ENCODE measurements at places on chromosomes 6 and 20.
A peak's percentile ranks its signal among the peaks of the same experiment; 100 is the strongest.

DNA sequence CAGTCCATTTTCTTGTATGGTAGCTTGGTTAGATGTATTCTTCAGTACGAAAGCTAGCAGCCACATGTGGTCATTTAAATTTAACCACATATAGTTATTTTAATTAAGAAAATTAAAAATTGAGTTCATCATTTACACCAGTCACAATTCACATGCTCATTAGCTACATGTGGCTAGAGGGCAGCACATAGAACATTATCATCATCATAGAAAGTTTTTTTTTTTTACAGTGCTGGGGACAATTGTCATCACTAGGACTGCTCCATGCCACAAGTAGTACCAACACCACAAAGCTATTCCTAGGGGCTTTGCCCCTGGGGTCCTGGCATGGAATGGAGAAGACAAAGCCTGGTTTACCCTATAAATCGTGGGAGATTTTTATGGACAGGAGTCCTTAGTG, 30.5 kb downstream of the PLCB4 start:
- DNase-seq = no peak

- no peak for DNase-seq
Measured at GRCh38 chr6:18263418-18264218, 712 bp downstream of the DEK start.

DNA sequence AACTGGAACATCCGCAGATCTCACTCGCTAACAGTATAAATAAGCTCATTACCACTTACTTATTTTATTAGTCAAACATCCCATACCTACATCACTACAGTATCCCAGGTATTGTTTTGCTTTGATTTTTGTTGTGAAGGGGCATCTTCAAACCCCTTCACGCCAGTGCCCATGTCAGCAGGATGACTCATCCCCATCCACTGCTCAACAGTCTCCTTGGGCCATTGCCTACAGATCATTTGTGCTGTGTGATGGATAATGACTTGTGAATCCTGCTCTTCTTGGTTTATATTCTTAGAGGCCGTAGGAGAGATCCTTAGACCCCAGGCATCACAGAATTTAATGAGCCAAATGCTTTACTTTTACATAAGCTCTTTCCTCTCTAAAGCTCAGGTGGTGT, 8.5 kb upstream of the SIRT5 start:
- DNase-seq = no peak

GRCh38 chr6:27931209-27931608, 19.0 kb upstream of the OR2B2 start:
- no peak for DNase-seq

DNA sequence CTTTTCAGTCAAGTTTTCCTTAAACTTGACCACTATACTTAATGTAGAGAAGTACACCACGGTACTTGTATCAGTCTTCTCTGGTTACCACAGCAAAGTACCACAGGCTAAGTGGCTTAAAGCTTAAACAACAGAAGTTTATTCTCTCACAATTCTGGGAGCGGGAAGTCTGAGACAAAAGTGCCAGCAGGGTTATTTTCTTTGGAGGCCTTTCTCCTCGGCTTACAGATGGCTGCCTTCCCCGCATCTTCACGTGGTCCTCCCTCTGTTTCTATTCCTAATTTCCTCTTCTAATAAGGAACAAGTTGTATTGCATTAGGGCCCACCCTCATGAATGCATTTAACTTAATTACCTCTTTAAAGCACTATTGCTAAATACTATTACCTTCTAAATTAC, 258.0 kb downstream of the PLCB1 start:
- DNase-seq = no peak

DNA sequence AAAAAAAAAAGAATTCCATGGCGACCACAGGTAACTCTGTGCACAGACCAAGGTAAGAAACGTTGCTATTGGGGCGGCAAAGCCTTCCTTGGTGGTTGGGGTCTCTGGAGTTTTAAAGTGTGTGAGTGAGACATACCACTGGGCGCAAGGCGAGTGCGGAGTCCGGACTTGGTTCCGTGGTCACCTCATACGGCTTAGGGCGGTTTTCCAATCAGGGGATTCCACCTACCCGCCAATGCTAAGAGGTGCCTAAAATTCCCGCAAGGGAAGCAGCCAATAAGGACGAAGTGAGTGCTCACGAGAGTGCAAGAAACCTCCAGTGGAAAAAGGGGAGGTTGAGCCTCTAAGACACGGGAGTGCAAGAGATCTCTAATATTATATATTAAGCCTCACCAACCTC, 68.6 kb upstream of the PRSS16 start:
- DNase-seq = no peak

GRCh38 chr6:114033606-114034005, 62.7 kb upstream of the HDAC2 start:
- no peak for DNase-seq

DNA sequence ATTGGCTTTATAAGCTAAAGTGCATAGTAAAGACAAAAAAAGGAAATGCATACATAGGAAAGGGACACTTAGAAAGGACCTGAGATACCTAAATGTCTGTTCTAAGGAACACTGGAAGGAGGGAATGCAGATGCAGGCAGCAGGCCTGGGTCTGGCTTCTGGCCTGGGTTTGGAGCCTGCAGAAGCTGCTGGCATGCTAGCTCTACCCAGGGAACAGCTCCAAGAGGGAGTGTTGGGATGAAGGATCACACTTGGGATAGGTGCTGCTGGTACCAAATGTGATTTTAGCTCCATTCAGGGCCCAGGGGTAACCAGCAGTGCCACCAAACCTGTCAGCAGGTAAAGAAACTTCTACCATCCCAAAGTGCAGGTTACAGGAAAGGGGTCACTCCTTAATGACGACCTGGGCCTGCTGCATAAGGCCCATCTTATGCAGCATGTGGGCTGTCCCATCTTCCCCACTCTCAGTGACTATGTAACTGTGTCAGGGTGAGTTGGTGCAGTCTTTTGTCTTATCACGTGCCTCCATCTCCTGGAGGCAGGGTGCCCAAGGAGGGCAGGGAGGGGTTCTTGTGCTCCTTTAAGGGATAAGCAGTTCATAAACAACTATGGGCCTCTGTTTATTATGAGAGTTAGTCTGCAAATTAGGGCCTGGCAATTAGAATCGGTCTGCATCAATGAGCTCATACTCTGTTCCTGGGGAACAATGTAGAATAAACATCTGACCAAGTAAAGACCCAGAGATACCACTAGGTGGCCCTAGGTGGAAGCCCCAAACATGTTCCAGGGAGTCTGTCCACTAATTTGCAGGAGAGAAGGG, 26.9 kb downstream of the DDX27 start:
- peak; percentile 49 for DNase-seq

DNA sequence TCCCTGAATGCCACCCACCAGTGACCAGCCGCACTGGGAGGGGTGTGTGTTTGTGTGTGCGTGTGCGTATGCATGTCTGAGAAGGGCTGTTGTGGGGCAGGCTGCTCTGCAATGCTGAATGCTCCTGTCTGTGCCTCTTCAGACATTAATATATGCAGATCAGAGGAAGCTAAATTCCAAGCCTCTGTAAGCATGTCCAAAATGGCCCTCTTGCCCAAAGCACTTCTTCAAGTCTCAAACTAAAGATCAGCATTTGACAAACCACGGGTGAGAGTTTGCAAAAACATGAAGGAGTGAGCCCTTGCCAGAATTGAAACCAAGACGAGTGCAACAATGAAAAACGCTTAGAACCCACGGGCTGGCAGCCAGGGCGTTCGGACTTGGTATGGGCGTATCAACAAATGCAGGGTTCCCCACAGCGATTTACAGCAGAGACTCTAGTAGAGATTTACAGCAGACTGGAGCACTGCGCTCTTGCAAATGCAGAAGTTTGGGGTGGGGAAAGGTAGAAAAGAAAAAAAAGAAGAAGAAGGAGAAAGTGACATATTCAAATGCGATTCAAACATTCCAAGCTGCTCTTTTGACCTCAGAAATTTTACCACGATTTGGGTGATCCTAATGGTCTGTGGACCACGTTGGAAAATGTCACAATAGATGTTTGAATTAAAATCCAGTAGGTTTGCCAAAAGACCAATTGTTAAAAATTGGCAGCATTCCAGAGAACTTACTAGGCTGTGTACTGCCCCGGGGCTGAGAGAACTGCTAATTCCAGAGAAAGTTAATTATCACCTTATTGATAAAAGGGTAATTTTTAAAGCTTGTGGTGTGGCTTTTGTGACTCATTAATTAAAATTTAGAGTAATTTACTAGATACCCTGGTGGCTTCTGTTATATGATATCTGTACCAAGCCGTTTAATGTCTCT, 3.5 kb downstream of the SCML4 start:
- DNase-seq = peak; percentile 77
